Osteoblast (primary cell): ENCODE measurements at places on chromosomes 4 and X. TPM values are rescaled to one million over a fixed set of nuclear protein-coding genes. Genes with fewer than 3 reads are reported as not detected.

DNA sequence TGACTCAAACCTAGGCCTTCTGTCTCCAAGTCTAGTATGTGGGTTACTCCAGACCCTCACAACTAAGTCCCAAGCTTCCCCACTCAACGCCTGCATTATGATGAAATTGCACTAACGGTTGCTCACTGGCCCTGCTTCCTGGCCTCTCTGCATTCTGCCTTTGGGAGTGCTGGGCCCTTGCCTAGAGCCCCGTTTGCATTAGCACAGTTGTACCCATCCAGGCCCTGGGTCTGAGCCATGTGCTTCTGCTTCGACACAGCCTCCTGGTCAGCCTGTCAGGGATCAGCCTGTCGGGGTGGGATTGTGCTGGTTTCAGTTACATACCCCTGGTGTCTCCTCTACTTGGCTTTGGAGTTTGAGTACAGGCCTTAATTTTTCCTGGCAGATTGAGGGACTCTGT lies 58.4 kb downstream of the DCUN1D4 start:
- no peak for DNase-seq

DNA sequence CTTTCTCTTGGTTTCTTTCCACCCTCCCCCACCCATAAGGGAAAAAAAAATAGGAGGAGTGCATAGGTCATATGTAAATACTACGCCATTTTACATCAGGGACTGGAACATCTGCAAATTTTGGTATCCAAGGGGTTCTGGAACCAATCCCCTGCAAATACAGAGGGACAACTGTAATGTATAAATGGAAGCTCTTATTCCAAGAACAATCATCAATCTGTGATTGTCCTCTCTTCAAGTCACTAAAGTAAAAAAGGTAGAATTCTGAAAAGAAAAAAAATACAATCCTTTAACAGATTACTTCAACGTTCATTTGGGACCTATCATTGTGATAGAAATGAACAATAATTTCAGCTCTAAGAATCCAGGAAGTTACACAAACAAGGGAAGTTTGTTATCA lies 13.6 kb downstream of the PPA2 start:
- DNase-seq: no peak

DNA sequence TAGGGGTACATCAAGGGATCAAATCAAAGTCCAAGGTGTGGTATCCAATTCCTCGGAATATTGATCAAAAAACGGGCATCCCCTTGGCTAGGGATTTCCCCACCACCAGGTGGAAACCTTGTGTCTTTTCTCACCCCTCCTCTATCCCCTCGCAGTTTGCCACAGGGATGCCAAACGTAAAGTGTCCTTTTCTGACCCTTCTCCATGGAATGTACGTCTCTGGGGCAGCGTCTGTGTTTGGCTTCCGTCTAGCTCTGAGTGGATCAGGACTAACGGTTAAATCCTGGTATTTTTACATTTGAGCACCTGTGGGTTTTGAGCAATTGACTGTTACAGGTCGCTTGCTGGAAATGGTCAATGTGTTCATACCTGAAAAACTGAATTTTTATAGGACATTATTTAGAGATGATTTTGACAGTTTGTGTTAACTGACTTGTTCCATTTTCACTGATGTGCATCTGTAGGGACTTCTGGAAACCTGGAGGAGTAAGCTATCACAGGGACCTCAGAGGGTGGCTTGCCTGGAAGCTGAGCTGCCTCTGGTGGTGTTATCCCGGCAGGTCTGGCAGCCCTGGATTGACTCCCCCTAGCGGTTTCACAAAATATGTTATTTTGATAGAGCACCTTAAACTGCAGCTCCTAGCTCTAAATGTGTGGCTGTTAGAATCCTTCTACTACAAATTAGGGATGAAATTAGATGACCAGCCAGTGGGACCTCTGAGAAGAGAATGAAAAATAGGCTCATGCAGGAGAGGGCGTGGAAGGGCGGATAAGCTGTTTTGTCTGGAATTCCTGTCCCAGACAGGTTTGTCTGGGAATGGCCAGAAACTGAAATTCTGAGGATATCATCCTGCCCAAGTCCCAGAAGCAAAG lies 8.8 kb upstream of the MGST2 start:
- DNase-seq: peak; percentile 88

GRCh38 chr4:143358923-143359643 lies 22.4 kb downstream of the GAB1 start:
- DNase-seq: no peak

ARMCX6 gene
- total RNA-seq: 31.8 and 35.1 TPM in 2 replicates

DNA sequence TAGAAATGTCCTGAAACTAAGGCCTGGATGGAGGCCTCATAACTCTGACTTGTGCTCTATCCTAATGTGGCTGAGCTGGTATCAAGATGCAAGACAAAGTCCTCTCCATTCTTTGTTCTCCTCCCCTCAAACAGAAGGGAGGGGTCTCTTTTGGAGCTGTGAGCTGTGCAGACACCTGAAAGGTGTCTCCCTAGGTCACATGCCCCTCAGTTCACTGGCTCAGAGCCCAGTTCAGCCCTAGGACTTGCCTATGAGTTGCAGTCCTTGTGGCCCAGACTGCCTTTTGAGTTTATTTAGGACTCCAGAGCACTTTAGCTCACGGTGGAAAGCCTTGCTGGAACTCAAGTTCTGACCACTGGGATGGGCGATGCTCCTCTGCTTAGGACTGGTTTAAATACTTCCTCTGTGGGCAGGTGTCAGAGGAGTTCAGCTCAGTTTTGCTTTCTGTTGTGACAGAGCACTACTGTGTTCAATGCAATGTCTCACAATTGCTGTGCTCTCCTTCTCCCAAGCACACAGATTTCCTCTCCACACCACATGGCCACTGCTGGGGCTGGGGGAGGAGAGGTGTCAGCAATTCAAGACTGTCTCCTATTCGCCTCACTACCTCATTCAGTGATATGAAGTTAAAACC lies 84.8 kb upstream of the ZNF827 start:
- no peak for DNase-seq

DNA sequence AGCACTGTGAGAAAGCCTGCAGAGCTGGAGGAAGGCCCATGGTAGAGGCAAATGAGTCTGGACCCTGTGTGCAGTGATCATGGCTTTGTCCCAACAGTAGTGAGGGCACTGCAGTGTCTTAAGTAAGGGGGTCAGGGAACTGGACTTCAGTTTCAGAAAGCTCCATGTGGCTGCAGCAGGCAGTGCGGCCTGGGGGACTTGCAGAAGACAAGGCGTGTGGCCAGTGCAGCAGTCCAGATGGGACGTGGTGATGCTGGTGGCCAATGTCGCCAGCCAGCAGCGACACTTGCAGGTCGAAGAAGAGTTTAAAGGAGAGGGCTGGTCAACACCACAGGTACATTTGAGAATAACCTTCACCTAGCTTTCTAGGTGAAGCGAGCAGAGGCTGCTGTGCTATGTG lies 113.4 kb downstream of the ZNF827 start:
- no peak for DNase-seq

- DNase-seq: peak; percentile 91
These were observed 885 bp downstream of the CCDC110 start for GRCh38 chr4:185470501-185471195.

SYTL4 gene
- total RNA-seq: 2.9 TPM in 2 replicates

DNA sequence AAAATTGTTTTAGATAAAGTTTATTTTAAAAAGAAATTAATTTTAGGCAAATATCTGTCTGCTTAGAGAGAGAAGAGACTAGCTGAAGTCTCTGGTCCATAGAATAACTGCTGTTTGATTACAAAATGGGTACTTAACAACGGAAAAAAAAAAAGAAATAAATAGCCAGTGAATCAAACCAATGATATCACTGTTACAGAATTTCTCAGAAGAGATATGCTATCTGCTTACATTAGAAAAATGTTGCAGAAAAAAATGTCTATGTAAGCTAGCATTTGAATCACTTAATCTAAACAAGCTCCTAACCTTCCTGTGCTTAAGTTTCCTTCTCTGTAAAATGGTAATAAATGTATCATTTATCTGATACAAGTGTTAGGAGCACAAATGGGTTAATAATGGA lies 189.9 kb downstream of the IL15 start:
- no peak for DNase-seq
